Dorsolateral prefrontal cortex (tissue), 122 donors: ENCODE measurements at places on chromosomes 4 and X.

- no peak for DNase-seq
Measured at GRCh38 chr4:164109503-164109902, 615.0 kb downstream of the TMA16 start.

- DNase-seq, result no peak
Measured at GRCh38 chr4:108166441-108167315, 2.1 kb downstream of the LEF1 start.

DNA sequence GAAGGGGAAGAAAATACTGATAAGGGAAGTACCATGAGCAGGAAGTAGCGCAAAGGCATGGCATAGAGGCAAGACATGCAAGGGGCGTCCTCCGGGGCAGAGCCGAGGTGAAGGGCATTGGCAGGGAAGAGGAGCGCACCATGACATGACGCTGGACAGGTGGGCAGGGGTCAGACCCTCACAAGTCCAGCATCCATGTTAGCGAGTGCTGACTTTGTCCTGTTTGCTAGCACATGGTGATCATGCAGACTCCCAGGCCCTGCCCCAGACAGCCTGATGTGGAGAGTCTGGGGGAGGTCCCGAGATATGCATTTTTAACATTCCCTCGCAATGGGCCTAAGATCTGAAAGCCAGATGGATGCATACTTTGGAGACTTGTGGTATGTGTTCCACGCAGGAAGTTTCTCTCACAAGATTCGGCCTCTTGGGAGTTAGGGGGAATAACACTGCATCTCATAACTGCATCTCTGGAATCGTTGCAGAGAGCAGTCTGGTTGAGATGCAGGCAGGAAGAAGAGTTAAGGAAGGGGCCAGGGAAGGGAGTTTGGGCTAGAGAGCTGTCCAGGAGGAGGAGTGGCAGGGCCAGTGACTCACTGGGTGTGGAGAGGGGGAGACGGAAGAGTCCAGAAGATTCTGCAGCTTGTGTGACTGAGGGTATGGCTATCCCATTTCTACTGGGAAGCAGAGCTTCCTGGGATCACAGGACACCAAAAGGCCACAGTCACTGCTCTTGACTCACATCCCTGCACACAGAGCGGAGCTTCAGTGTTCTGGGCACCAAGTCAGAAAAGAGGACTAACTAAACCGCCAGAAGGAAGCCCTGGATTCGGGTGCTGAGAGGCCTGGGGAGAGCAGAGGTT, 59.7 kb downstream of the FAM184B start:
- DNase-seq, result no peak

DNA sequence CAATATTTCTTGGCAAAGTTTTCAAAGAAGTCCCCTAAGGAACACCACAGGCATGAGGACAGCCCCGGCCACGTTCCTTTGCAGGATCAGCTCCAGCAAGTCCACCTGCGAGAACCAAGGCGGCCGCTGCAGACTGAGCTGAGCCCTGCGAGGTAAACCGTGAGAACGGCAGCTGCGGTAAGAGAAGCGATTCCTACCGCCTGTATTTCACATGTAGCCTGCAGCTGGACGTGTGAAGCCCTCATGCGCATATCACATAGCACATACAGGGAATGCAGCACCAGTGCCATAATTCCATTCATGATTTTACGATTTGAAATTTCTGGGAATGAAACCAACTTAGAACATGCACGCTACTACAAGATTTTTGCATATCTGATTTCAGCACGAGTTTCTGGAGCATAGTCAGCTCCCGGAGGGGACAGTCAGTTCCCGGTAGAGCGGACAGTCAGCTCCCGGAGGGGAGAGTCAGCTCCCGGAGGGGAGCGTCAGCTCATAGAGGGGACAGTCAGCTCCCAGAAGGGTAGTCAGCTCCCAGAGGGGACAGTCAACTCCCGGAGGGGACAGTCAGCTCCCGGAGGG, 41.7 kb downstream of the FGFRL1 start:
- no peak for DNase-seq

DNA sequence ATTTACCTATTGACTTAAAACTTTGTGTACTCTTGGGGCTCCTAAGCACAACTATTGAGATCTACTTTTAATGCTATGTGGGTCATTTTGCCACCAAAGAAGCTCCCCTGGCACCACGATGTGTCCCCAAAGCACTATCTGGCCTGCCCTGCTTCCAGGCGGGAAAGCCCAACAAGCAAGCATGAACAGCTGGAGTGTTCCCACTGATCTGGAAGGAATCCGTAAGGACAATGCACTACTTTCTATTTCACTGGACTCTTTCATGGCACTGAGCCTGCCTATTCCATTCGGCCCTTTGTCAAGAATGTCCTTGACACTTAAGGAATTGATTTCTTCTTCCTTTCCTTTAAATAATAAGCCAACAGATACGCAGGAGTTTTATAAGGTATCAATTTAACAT, 38.8 kb downstream of the GRIA3 start:
- no peak for DNase-seq

GRCh38 chr4:185304944-185305690, 90.6 kb downstream of the LRP2BP start:
- DNase-seq, result peak; percentile 29

DNA sequence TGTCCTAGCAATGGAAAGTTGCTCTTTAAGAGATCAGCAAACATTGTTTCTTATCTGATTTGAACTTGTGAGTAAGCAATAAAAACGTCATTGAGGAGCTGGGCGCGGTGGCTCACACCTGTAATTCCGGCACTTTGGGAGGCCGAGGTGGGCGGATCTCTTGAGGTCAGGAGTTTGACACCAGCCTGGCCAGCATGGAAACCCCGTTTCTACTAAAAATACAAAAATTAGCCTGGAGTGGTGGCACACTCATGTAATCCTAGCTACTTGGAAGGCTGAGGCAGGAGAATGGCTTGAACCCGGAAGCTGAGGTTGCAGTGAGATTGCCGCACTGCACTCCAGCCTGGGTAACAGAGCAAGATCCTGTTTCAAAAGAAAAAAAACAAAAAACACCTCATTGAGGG, 11.2 kb upstream of the PLAC8 start:
- no peak for DNase-seq

- DNase-seq, result no peak
Measured at GRCh38 chrX:14676431-14676830, 147.1 kb downstream of the GLRA2 start.

DNA sequence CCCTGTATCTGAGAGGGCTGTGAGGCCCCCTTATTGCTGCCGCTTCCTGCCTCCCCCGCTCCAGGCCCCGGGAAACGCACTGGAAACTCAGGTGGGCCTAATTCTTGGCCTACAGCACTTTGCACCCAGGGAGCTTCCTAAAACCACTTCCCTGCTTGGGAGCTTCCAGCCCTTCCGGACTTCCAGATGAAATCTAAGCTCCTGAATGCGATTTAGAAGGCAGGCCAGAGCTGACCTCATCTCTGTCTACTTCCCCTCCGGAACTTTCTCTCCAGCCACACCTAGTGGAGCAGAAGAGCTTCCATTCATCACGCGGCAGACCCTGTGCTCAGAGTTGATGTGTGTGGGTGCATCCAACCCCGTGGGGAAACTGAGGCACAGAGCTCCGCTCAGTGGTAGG, 84.2 kb downstream of the SORCS2 start:
- no peak for DNase-seq

DNA sequence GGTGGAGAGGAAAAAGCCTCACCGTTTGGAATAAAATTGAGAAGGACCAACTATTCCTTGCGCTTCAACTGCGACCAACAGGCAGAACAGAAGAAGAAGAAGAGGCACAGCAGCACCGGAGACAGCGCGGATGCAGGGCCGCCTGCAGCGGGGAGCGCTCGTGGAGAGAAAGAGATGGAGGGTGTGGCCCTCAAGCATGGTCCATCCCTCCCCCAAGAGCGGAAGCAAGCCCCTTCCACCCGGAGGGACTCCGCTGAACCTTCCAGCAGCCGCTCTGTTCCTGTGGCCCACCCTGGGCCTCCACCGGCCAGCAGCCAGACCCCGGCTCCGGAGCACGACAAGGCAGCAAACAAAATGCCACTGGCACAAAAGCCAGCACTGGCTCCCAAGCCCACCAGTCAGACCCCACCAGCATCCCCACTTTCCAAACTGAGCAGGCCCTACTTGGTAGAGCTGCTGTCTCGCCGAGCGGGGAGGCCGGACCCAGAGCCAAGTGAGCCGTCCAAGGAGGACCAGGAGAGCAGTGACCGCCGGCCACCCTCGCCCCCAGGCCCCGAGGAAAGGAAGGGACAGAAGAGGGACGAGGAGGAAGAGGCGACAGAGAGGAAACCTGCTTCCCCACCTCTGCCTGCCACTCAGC, 71.2 kb downstream of the AASDH start:
- no peak for DNase-seq

DNA sequence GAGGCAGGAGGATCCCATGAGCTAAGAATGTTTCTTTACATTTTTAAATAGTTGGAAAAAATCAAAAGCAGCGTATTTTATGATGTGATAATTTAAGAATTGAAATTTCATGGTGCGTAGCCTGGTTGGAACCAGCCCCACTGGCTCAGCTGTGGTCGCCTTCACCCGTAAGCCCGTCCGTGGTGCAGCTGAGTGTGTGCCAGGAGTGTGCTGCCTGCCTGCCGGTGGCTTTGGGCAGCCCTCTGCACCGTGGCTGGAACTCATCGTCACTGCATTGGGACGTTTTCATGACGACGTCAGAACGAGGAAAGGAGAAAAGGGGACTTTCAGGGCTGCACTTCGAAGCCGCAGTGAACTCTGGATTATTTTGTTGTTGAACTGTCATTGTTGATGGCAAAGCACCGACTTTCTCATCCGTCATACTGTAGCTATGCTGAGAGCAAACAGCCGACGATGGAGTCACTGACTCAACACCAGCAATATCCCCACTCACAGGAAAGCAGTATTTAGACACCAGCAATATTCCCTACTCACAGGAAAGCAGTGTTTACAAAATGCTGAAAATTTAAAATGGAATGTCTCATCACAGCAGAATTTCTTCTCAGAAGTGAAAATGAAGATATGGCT, 35.1 kb downstream of the PCGF3 start:
- DNase-seq, result no peak

DNA sequence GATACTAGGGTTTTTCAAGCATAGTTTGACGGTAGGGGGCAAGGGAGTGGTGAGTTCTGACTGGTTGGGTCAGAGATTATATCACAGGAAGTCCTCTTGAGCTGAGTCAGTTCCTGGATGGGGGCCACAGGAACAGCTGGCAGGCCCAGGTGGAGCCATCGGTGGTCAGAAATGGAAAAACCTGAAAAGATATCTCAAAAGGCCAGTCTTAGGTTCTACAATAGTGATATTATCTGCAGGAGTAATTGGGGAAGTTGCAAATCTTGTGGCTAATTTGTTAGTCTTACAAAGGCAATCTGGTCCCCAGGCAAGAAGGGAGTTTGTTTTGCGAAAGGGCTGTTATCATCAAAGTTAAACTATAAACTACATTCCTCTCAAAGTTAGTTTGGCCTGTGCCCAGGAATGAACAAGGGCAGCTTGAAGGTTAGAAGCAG, 159.3 kb downstream of the PTCHD1 start:
- no peak for DNase-seq

DNA sequence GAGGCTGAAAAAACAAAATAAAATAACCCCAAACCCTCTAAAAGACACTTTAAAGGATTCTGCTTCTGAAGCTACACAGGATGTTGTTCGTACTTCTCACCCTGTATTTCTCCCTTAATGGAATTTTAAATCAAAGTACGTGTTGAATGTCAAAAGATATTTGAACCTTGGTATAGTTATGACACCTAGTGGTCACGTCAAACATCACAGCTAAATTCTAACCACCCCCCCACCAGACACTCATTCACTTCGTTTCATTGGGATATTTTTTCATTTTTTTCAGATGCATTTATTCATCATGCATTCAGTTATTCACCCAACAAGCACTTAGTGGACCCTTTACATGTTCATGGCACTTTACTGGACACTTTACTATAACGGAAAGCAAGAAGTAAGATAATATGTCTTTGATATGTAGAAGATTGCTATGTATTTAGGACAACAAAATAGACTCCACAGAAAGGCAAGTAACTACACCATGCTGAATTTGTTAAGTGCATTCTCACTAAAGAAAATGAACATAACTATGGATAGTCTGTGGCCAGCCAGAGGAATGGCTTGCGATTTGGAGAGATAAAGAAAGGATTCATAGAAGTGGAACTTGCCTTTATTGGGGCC, 62.5 kb upstream of the GPR174 start:
- no peak for DNase-seq

- no peak for DNase-seq
Measured at GRCh38 chr4:70298051-70298450, 36.7 kb upstream of the CABS1 start.

DNA sequence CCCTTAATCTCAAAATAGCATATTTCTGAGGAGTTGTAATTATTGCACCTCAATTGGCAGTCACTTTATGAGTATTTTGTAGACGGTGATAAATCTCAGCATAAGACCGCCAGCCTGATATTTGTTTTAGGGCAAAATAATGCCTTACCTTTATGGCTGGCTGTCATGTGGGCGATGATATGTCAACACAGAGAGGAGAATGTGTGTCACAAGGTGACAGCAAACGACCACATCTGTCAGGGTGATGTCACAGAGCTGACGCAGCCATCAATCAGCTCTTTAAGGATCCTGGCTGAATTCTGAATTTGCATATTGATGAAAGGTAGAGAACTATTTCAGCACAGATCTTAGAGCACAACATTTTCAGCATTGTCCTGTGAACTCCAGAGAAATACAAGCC, 209.7 kb downstream of the CEP135 start:
- DNase-seq, result no peak

DNA sequence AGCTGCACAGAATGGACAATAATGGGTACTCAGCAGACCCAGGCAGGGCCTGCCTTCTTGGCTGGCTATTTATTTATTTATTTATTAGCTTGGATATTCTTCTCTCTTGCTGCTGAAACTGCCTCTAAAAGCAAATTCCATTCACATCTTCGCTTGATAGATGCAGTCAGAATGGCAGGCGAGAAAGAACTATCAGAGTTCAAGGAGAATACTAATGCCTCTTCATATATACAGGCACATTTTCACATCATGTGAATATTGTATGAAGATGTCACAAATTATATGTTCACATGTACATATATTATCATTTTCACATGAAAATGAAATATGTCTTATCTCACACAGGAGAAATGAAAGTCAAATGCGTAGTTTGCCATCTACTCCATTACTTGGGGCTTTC, 479.7 kb upstream of the ATOH1 start:
- no peak for DNase-seq

GRCh38 chrX:97045470-97045869, 161.8 kb downstream of the RPA4 start:
- no peak for DNase-seq

DNA sequence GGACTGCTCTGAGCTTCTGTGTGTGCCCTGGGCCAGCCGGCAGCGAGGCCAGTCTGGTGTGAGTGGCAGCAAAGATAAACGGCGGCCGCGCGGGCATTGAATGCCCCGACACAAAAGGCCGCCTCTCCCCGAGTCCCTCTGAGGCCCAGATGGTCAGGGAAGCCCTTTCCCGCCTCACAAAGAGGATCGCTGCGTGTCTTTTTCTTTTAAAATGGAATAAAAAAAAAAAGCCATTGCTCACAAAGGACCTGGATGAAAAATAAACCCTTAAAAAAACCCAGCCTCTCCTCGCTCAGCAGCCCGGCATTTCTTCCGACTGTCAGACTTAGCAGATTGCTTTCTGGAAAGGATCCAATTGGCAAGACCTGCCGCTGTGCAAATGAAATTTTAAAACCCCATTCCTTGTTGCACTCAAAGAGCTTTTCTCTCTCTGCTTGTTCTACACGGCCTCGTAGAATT, 578.7 kb downstream of the BCOR start:
- DNase-seq, result peak; percentile 34

- DNase-seq, result no peak
Measured at GRCh38 chrX:155889328-155889727, 8.2 kb downstream of the VAMP7 start.

GRCh38 chr4:66571145-66571695, 900.9 kb upstream of the EPHA5 start:
- no peak for DNase-seq

GRCh38 chr4:81874661-81875515, 403.2 kb upstream of the RASGEF1B start:
- DNase-seq, result no peak
